ENCODE measurements at places on chromosomes 3 and 15.
A peak's percentile ranks its signal among the peaks of the same experiment; 100 is the strongest.

- no peak for DNase-seq
Measured at GRCh38 chr3:35857004-35857403, 217.7 kb downstream of the ARPP21 start.

- DNase-seq, result peak; percentile 7
Measured at GRCh38 chr3:62582495-62583172, 209.3 kb upstream of the FEZF2 start.

DNA sequence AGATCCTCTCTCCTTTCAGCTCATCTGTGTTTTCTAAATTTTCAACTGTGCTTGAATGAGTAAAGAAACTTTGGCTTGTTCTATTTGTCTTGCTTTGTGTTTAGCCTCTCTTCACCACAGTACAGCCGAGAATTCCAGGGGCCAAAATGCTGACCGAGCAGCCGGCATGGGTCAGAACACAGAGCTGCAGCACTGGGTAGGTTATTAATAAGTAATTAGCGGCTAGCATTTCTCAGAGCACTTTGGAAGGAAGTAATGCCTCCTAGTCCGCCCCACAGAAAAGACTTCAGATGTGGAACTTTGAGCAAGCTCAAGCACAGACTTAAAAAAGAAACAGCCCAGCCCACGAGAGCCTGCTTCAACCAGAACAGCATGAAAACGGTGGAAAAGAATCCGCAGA, 343.9 kb downstream of the ARRDC4 start:
- DNase-seq, result no peak

- DNase-seq, result no peak
Measured at GRCh38 chr3:59401924-59402323, 352.1 kb upstream of the CFAP20DC start.

- DNase-seq, result no peak
Measured at GRCh38 chr15:28881600-28881999, 4.2 kb upstream of the APBA2 start.

DNA sequence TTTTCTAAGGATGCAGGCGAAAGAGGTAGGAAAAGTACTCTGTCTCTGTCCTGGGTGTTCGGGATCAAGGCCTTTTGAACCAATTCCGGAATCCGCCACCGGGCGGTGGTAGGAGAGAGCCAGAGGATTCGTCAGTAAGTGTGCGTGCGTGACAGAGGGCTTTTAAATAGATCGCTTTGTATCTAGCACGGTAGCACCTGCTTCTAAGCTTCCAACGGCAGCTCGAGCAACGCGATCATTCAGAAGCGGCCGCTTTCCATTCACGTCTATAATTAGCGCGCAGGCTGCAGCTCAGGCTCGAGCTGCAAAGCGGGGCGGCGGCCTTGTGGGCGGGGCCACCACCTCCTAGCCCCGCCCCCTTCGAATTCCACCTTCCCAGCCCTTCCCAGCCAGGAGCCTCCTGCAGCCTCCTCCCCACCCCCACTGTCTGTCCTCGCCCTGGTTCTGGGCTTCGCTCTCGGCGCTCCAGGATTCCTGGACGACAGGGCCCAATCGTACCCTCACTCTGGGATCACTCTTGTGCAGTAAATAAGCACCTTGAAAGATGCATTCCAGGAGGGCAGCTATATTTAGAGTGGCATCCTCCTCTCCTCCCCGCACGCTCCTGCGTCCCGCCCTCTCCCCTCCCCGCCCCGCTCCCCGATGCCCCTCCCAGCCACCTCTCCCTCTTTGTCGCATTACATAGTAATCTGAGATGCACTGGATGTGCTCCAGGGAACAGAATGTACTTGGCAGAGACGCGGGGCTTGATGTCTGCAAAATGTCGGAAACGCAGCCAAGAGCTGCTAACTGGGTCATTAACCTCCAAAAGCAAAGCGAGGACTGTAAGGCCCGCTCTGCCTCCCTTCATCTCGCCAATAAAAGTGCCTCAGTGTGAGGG, 224.1 kb upstream of the TPRG1 start:
- peak; percentile 97 for DNase-seq

- no peak for DNase-seq
Measured at GRCh38 chr3:12719541-12719940, 39.5 kb downstream of the TMEM40 start.

DNA sequence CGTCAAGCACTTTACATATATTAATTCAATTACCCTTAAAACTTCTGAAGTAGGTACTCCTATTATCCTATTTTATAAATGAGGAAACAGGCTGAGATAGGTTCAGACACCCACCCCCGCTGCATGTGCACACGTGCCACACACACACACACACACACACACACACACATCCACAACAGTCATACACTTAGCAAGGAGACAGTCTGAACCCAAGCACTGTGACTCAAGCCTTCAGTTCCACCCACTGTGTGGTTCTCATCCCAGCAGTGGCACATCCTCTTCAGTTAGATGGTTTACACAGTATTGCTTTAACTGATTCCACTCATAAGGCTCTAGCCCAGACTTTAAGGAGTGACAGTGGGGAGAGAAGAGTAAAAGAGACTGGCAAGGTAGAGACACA, 91.1 kb upstream of the FGF7 start:
- DNase-seq, result no peak

- no peak for DNase-seq
Measured at GRCh38 chr3:124582196-124582595, 148.1 kb upstream of the UMPS start.

DNA sequence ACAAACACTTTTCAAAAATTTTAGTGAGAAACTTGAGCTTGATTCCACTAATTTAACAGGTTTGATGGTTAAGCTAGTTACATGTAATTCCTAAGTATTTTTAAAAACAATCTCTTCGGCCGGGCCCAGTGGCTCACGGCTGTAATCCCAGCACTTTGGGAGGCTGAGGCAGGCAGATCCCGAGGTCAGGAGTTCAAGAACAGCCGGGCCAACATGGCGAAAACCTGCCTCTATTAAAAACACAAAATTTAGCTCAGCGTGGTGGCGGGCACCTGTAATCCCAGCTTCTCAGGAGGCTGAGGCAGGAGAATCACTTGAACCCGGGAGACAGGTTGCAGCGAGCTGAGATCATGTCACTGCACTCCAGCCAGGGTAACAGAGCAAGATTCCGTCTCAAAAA, 25.3 kb downstream of the TRA2B start:
- no peak for DNase-seq

- DNase-seq, result no peak
Measured at GRCh38 chr3:124986192-124987143, 51.9 kb upstream of the MUC13 start.

GRCh38 chr3:191254098-191254873, 55.2 kb downstream of the OSTN start:
- no peak for DNase-seq

DNA sequence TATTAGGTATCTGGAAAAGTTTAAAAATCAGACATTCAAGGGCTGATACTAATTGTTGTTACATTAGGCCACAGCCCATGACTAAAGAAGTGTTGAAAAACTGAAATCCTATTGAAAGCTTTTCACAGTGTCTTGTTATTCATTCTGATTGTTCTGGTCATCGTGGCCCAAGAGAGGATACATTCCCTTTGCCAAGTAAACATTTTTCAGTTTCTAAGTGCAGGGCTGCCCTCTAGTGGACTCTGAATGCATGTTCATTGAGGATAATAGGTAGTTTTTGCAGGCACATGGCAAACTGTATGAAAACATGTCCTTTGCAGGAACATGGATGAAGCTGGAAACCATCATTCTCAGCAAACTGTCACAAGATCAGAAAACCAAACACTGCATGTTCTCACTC, 181.1 kb downstream of the MYRIP start:
- peak; percentile 13 for DNase-seq

- no peak for DNase-seq
Measured at GRCh38 chr3:187828579-187829452, 83.5 kb upstream of the BCL6 start.

DNA sequence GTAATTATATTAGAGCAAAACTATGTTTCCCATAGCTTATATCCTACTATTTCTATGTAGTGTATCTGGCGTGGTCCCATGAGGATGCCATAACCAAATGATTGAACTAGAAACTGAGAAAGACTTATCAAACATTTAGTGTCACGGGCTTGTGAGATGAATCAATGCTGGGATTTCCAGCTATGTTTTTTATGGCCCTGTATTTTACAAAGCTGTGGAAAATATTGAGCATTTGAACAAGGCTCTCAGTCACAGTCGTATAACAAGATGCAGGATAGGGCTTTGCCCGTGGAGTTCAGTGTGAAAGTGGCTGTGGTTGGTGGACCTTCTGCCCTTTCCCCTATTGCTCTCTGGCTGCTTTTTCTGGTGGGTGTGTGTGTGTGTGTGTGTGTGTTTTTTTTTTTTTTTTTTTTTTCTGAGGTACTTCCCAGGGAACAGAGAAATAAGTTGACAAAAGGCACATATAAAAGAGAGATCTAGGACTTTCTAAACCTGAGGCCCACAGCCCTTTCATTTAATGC, 60.7 kb downstream of the CACNA1D start:
- DNase-seq, result no peak

DNA sequence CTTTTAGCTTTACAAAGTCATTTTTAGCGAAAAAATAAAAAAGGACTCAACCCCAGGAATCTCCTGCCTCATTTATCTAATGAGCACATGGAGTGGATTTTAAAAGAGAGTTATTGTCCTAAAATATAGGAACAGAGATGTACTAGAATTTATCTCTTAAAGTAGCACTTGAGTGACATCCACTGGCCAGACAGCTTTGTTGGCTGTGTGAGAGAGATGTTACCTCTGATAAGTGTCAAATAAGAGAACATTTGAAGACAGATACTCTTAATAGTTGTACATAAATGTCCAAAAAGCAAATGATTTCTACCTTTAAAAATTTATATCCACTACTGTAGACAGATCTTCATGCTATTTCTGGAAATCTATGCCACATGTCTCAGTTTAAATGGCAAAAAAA, 12.3 kb upstream of the MFSD1 start:
- DNase-seq, result no peak

- no peak for DNase-seq
Measured at GRCh38 chr3:183555541-183556081, at the start of gene KLHL6. TSS of gene KLHL6 (minus strand) at chr3:183555706. CDS start at chr3:183555653, 53 bp downstream.

GRCh38 chr3:142645236-142645793, 49.1 kb downstream of the PLS1 start:
- no peak for DNase-seq

DNA sequence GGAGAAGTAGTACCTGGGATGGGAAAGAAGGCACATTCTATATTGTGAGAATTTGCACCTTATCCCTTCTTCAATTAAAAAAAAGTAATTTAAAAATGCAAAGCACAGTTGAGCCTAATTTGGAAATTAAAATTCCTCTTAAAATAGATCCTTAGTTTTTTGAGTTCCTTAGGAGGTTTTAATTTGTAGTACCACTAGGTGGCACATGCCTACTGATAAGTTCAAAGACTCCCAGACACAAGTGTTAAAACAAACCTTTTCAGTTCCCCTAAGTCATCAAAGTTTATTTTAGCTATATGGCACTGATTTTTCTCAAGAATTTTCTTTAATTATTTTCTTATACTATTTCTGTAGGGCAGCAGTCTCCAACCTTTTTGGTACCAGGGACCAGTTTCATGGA, 127.6 kb upstream of the AZI2 start:
- peak; percentile 5 for DNase-seq

DNA sequence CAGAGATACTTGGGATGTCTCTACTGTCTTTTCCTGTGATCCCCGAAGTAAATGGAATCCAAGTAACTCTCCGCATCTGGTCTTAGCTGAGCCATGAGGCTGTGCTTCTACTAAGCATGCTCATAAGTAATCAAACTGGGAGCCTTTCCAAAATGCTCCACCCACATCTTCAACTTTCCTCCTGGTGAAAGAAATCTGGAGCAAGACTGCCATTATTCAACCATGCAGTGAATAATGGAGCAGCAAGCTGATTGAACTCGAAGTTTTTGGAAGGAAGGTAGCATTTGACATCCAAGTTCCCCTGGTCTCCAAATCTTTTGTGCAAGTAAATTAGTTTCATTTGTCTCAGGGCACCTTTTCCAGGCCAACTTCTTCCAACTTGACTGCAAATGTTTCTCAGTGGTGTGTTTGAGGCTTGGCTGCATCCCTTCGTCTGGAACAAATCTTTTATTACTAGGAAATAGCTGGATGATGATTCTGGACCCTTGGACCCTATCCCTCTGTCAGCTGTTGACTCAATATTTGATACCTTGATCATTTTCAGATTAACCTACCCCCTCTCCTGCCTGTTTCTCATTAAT, 19.4 kb downstream of the GXYLT2 start:
- DNase-seq, result no peak

DNA sequence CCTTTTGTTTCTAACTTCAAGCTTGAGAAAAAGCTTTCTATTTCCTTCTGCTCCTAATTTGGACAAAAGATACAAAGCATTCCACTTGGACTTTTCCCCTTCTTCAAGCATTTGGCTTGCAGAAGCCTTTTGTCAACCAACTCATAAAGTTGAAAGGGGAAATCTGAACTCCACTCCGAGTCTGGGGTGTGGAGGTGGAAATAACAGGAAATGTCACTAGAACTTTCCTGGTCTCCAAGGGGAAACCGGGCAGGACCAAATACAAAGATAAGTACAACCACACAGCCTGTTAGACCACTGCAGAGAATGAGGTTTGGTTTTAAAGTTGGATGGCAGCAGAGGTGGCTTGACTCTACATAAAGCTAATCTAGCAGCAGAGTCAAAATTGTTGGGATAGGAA, 4.2 kb upstream of the C3orf80 start:
- no peak for DNase-seq

DNA sequence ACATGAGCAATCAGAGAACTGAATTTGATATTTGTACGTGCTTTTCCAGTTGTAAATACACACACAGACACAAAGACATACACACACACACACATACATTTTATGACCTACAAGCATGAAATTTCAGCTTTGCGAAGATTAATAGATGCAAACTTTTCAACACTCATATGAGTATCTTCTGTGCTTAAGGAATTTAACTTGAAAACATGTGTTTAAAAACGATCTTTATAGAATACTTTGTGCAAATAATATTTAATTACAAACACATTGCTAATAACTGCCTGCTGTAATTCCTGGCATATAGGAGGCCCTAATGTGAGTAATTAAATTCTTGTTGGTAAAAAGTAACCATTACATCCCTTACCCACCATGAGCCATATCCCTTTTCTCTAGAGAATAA, 107.7 kb upstream of the PLSCR5 start:
- no peak for DNase-seq

DNA sequence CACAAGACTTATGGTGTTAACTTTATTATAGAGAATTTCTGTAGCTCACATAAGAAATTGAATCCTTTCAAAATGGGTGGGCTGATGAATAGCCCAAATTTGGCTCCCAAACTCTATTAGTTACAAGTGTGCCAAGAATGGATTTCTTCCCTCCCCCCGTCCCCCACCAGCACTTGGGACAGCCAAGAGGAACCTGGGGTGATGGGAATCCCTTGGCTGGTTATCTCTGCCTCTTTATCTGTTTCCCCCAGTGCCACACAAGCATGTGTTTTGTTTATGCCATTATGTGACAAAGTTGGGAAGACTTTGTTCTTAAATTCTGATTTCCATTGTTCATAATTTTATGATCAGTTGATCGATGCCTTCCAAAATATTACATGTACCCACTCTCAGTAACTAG, 28.3 kb downstream of the CMSS1 start:
- DNase-seq, result no peak

Data from NCI-H1417 (cell line).